Posterior vena cava (tissue), 2 donors: ENCODE measurements at places on chromosomes 5 and 9. TPM values are rescaled to one million over a fixed set of nuclear protein-coding genes. Genes with fewer than 3 reads are reported as not detected.

ST8SIA4 gene
- 13.6 TPM for total RNA-seq

PCDHGB2 gene
- total RNA-seq, result 5.2 TPM

CYLC2 gene
- not detected for total RNA-seq

DNA sequence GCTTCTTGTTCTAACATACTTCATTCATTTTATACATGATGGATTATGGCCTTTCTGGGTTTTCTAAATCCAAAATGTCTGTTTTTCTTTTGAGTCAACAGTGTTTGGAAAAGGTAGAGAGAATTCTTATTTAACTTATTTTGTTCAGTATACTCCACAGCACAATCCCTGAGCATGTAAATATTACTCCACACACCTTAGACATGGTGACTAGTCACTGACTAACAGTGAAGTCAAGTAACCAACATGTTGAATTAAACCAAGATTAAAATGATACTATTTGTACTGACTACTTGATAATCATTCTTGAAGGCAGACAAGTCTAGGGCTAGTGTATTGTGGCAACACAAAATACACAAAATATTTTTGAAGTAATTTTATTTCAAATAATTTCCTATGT lies 55.0 kb downstream of the HAPLN1 start:
- no peak for DNase-seq

DNA sequence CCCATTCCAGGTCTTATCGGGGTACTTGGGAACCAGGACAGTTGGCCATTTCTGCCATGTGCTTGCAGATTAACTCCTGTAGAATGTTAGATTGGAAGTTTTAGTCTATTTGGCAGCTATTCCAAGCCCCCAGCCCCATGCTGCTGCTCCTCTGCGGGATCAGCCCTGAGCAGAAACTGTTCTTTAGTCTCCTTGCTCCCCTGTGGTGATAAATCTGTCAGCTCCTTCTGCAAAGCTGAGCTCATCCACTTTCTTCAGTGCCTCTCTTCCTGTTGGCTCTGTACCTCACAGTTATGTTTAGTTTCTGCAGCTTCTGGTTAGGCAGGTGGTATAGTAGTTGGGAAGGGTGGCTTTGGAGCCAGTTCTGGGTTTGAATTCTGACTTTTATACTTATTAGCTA lies 170.4 kb downstream of the GRIA1 start:
- DNase-seq, result no peak

DNA sequence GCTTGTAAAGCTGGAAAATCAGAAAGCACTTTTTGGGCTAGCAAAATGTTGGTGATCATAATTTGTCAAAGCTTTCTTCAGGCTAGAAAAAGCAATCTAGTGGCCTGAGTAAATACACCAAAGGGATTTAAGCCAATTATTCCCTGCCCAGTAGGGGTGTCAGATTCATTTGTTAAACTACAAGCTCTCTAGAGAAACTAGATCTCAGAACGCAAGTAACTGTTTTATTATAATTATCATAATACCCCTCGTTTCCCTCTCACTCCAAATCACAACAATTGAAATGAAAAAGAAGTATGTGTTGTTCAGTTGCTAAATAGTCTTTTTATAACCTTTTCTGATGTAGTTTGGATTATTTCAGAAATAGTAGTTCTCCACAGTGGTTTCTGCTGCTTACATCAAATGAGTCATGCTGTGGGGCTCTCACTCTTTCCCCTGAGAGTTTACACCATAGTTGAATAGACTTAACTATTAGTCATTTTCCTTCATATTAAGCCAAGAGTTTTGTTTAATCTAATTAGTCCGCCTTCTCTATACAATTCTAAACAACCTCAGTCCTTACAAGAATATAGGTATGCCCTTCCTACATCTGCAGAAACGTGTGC lies 918.6 kb upstream of the DMAC1 start:
- no peak for DNase-seq

DNA sequence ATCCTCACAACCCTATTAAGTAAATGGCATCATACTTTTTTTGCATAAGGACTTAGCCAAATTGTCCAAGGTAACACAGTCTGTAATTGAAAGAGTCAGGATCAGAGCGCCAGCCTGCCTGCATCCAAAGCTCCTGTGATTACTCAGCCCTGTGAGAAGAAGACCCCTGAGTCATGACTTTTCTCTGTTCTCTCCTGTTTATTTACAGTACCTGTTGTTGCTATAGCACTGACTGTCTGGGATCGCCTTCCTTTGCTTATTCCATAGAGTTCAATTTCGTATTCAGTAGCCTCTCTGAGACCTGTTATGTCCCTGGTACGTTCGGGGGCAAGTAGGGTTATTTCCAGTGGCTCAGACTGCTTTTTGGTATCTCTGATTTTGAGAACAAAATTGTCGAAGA lies 71.8 kb downstream of the TNC start:
- DNase-seq, result no peak

DNA sequence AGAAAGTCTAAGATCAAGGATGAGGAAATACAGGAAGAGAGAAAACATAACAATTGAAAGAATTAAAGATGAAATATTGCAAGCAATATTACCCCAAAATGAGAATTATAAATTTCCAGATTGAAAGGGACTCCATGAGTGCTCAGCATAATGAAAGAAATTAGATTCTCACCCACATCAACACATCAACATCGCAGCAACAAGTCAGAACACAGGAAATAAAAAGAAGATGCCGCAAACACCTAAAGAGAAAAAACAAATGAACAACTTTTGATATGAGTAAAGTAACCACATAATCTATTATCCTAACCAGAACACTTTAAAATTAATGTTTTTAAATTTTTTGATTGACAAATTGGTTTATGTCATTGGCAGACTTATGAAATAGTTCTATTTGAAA lies 318.3 kb upstream of the PTGER4 start:
- DNase-seq, result no peak

DNA sequence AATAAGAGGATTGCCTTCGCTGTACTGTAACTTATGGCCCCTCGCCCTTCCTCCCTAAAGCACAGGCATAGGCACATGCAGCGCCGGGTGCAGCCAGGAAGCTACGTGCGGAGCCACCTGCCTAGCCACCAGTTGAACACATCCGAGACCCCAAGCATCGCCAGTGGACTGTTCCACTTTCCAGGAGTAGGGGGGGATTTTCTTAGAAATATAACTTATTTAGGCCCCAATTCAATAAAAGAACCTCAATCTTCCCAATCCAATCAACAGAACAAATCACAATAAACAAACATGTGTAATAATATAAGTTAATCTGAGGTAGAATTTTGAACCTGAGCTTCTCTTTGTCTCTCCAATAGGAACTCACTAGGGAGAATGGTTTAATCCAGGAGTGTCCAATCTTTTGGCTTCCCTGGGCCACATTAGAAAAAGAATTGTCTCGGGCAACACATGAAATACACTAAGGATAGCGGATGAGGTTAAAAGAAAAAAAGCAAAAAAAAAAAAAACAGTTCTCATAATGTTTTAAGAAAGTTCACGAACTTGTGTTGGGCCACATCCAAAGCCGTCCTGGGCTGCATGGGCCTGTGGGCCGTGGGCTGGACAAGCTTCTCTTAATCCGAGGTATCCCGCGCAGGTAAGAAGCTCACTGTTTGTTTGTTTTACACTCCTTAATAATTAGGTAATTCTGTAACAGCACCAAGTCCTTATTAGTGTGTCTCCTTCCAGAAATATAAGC lies 22.0 kb upstream of the NIPBL start:
- DNase-seq, result no peak
